Stimulated activated CD4-positive, alpha-beta T cell treated with anti-CD3 and anti-CD28 coated beads, Interleukin-1b, Interleukin-23, amount 100 ng/mL, for 4 hours (primary cell): ENCODE measurements at places on chromosomes 1 and 21.

DNA sequence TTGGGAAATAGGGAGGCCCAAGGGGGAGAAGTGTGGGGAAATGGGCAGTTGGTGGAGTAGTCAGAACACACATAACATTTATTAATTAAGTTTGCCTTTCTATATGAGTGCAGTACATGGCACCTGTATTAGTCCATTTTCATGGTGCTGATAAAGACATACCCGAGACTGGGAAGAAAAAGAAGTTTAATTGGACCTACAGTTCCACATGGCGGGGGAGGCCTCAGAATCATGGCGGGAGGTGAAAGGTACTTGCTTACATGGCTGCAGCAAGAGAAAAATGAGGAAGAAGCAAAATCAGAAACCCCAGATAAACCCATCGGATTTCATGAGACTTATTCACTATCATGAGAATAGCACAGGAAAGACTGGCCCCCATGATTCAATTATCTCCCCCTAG, 1.6 kb upstream of the SLC35A3 start:
- DNase-seq = no peak

- DNase-seq = no peak
These were observed 25.9 kb upstream of the HOOK1 start for GRCh38 chr1:59788825-59789224.

DNA sequence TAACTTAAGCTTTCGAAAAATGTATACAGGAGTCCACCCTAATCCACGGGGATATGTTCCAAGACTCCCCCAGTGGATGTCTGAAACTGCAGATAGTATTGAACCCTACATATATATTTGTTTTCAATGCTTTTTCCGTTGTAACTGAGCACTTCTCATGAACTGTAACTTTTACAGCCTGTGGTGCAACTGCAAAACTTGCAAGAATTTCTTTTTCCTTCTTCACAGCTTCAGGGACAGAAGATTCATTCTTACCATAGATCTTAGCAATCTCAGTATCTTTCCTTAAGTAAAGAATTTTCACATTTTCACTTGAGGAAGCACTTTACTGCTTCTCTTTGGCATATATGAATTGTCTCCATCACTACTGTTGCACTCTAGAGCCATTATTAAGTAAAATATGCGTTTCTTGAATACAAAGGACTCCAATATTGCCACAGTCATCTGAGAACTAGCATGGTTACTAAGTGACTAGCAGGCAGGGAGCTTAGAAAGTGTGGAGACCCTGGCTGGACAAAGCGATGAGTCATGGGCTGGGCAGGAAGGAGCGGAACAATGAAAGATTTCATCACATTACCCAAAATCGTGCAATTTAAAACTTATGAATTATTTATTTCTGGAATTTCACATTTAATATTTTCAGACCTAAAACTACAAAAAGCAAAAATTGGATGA, 14.1 kb downstream of the DPYD start:
- no peak for DNase-seq

- DNase-seq = peak; percentile 90
These were observed 19.5 kb upstream of the ADAR start for GRCh38 chr1:154627257-154628120.

- DNase-seq = no peak
These were observed 324.4 kb downstream of the ADGRL2 start for GRCh38 chr1:82125119-82125518.

DNA sequence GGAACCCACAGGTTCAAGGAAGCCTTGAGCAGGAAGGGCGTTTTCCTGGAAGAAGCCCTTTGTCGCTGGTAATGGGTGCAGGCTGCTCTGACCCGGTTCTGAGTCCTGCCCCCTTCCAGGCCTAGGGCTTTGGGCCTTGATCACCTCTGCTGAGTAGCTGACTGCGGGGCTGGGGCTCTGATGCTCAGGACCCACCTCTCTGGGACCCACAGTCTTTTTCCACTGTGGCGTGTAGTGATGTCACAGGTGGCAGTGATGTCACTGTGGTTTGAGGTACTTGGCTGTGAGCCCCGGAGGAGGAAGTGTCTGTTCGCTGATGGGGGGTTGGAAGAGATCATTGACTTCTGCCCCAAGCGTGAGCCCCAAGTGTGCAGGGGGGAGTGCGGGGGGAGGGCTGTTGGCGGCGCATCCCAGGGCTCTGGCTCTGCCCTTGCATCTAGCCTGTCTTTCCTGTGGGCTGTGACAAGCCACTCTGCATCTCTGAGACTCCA, 6.9 kb downstream of the TNFRSF1B start:
- DNase-seq = peak; percentile 89

- DNase-seq = no peak
These were observed 612.2 kb upstream of the CXADR start for GRCh38 chr21:16900685-16901084.

DNA sequence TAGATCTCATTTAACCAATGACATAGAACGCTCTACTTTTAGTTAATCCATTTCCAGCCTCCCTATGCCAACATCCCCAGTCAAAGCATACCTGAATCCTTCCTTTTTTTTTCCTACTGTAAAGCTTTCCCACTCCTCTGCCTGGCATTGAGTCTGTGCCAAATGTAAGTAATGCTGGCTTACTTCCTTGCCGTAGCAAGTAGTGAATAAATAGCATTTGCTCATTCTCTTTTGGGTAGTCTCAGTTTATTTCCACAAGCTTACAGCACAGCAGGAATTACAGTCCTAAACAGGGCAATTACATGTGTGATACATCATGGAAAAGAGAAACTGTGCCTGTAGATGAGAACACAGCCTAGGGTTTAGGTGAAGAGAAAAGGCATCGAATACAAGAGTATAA, 352.6 kb upstream of the NEGR1 start:
- no peak for DNase-seq

DNA sequence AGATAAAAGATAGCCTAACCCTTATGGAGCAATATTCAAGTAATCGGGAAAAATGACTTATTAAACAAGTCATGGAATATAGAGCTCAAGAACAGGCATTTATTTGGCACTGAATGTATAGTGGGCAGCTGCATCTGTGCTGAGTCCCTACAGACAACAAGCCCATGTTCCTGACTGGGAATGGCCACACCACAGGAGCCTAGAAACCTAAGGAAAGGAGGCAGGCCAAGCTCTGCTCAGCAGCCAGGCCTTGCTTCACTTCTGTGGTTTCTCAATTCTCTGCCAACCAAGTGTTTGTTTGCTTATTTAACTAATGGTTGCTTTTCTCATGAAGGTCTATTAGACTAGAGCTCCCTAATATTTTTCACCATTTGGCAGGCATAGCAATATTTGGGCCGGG, 21.5 kb downstream of the AK2 start:
- no peak for DNase-seq

- DNase-seq = no peak
These were observed 418.6 kb downstream of the MRPL39 start for GRCh38 chr21:25188677-25189079.

GRCh38 chr1:39001516-39002421, 10.7 kb downstream of the AKIRIN1 start:
- no peak for DNase-seq

DNA sequence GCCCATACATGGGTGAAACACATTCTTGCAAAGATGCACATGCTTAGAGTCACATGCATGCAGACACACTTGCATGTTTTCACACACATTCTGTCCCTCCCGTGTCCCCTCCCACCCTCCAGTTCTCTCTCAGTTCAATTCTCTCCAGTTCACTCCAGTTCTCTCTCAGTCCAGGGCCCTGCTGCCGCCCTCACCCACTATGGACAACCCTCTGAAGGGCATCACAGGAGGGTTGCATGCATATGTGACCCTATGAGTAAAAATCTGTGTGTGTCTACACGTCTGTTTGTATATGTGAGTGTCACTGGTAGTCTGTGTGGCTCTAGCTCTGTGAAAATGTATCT, 21.8 kb upstream of the ADGRB2 start:
- DNase-seq = no peak

DNA sequence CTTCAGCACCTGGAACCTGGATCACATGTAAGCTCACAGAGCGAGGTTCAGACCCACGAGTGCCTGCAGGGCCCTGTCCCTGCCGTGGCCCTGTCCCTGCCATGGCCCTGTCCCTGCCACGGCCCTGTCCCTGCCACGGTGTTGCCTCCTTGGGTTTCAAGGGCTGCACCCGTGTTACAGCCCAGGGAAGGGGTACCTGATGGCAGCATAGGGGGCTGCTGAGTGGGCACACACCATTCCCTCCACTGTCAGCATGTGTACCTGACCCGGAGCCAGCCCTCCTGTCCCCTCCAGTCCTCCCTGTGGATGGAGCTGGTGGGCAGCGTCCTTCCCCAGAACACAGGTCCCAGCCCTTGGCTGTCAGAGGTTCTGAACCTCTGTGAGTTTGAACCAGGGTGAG, 15.3 kb downstream of the DFFB start:
- DNase-seq = no peak

DNA sequence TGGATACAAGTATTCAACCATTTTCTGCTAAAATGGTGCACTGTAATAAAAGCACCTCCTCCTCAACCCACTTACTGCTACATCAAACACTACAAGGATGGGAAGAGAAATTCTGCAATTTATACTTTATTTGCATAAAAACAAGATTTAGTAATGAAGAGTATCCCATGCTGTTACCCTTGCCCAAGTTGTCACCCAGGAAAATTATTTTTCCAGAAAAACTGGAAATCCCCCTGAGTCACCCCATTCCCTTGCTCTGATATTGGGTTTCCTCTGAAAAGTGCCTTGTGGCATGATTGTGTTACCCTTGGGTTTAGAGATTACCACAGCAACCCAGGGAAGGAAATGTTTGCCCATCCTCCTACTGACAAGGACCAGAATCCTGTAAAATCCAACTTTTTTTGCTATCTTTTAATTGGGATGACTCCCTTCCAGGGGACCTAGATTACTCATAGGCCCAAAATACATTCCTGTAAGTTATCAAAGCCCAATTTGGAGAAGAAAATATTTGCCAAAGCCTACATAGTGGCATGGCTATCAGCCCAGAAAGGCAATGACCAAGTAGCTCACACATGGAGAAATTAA, 16.5 kb upstream of the ZC3H11B start:
- no peak for DNase-seq

DNA sequence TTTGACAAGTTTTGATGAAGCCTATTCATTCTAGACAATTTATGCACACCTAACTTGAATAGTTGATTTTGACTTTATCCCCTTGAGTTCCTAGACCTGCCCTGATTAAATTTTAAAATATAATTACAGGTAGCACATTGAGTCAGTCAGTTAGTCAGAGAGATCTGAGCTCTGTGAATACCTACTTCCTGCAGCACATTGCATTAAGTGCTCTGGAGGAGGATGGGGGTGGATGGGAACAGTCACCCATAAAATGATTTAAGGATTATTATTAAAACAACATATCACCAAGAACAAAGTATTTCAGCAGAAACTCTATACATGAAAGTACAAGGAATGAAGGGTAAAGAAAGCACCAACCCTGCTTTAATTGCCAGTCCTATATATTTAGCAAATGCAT, 11.8 kb upstream of the RPF1 start:
- DNase-seq = no peak

DNA sequence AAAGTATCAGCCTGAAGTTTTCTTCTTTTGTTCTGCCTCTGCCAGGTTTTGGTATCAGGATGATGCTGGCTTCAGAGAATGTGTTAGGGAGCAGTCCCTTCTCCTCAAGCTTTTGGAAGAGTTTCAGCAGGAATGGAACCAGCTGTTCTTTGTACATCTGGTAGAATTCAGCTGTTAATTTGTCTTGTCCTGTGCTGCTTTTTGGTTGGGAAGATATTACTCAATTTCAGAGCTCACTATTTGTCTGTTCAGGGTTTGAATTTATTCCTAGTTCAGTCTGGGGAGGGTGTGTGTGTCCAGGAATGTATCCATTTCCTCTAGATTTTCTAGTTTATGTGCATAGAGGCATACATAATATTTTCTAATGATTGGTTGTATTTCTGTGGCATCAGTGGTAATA, 12.8 kb downstream of the ZNF678 start:
- no peak for DNase-seq

- DNase-seq = no peak
These were observed 48.3 kb upstream of the BCAR3 start for GRCh38 chr1:93729906-93730305.

GRCh38 chr1:183881387-183882131, 76.6 kb downstream of the RGL1 start:
- DNase-seq = no peak

- no peak for DNase-seq
These were observed 581.0 kb upstream of the RGS18 start for GRCh38 chr1:191577213-191577612.

DNA sequence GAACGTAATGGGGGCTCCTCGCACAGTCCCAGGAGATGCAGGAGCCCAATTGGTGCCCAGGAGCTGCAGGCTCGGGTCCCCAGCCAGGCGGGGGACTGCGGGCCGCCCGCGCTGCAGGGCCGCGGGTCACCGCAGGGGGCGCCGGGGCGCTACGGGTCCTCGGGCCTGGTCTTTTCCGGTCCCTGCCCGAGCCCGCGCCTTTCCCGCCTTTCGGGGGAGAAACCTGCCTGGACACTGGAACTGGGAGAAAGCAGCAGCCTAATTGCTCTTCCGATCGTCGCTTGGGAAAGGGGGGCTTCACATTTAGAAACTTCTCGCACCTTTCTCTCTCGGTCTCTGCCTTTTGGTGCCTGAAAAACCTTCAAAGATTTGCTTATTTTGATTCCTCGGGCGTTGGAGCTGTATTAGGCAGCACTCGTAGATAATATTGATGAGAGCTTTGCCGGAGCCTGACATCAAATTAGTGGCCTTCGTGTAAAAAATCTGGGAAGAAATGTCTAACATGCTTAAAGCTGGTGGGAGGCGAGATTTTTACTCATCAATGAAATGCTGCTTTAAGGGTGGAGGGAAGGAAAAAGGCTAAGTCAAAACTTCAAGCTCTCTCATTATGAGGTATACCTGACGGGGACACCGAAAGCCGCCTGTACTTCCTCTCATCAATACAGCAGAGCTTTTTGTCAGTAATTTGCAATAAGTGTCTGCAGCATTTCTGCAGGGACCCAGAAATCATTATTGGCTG, 12.6 kb upstream of the BARHL2 start:
- DNase-seq = no peak

DNA sequence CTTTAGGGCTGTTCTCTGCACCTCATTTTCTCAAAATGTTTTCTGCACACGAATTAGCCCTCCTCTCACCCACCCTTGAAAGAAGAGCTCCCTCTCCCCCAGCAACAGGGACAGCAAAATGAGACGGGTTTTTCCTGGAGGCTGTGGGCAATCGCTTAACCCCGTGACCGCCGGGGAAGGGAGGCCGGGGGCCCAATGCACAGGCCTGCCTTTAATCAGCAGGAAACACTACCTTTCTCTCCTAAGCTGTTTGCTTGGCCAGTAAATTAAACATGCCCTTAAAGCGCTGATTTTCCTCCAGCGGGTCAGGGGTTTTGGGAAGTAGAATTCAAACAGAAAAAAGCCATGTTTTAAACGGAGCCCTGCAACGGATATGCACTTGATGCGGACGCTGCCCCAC, 114.4 kb downstream of the PRDM16 start:
- no peak for DNase-seq

DNA sequence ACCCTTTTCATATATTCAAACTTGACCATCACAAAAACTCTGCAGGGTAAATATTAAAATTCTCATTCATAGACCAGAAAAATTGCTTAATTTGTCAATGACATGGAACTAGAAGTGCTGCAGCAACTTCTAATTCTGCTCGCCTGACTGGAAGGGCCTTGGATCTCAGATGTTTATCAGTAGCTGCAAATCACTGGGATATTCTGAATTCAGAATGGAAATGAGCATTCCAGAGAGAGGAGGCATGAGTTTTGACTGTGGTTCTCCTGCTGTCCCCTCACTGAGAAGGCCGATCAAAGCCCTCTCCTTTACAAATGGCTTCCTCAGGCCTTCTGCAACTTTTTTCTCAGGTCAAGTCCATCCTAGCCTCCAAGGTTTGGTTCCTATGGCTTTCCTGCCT, 171.3 kb upstream of the FAM78B start:
- no peak for DNase-seq
